Activated T-helper 1 cell treated with Interleukin-2 at 50 U/mL for 16 hours (primary cell): ENCODE measurements at places on chromosomes 11 and 22.
A peak's percentile ranks its signal among the peaks of the same experiment; 100 is the strongest.

DNA sequence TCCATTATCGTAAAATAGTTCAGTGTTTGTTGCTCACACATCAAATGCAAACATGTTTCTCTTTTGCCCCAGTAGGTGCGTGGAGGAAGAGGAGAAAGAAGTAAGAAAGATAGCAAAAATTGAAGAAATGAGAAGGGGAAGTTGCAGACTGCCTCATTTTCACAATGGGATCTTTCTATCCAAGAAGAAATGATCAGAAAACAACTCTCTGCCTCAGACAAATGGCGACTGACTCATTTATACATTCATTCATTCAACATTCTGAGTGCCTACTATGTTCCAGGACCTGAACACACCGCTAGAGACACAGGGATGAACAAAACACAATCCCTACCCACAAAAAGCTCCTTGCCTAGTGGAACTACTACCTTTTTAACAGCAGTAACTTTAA is 367 bp downstream of the HPS5 start:
- no peak for DNase-seq

DNA sequence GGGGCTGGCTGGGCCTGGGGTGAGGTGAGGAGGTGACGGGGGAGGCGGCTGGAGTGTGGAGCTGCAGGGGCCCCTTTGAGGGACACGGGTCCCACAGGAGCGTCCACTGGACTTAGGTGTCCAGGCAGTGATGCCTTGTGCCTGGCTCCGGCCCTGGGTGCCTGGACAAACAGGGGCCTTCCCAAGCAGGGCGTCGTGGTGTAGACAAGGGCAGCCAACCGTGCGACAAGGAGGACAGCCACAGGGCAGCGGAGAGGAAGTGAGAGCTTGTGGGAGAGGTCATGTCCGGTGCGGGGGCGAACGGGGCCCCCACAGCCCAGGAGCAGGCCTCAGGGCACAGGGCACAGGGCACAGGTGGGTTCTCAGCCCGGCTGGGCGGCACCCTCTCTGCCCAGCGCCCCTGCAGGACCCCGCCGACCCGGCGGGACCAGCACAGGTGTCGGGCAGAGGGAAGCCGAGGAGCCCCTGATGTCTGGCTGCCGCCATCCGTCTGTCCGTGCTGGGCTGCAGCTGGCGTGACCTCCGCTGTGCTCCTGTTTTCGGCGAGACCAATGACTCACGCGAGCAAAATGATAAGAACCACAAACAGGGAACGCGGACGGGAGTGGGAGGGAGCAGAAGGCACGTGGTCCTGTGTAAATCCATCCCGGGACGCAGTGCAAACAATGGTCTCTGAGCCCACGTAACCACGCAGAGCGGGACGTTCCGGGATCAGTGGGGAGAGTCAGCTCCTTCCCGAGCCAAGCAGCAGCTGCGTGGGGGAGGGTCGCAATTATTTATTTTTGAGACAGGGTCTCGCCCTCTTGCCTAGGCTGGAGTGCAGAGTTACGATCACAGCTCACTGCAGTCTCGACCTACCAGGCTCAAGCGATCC is 49.1 kb upstream of the A4GALT start:
- no peak for DNase-seq

DNA sequence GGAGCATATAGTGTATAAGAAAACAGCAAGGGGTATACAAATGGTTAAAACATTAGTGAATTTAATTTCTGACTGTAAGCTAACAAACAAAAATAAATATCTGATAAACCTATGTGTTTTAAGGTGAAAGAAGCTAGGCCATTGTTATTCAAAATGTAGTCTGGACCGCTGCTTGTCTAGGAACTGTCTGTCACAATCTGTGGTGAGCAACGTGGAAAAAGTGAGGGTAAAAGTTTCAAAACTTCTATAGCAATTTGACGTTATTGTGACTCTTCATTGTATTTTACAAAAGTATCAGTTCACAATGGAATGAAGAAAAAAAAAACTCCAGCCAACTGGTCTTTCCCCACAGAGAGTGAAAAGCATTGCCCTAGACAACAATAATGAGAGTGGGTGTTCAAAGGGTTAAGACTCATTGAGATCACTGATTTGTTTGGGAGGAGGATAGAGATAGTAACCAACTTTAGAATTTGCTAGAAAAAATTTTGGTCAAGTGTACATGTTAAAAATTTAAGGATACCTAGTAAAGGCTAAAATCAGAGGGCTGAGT is 79.1 kb downstream of the UVRAG start:
- DNase-seq: no peak

GRCh38 chr11:69558519-69558941 is 77.1 kb downstream of the LINC01488 start:
- DNase-seq: no peak

DNA sequence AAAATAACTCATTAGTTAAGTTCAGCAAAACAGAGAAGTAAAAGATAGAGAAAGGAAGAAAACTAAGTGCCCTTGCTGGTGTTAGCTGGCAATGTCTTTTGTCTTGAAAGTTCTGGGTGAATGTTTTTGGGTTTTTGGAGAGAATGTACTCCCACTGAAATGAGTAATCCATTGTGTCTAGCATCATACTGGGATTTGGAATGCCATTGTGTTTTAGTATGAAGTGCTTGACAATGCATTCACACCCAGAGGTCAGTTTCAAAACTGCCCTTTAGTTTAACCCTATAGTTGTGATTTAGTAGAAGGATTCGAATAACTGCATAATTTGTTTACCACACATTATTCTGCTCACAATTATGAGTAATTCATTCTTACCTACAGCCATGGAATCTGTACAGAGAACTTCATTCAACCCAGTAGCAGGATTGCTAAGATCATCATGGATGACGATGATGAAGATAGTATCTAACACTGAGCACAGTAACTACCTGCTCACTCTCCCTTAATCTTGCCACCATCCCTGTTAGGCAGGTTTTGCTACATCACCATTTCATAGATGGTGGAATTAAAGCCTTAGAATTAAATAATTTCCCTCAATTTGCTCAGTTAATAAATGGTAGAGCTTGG is 33.9 kb downstream of the MAML2 start:
- no peak for DNase-seq

DNA sequence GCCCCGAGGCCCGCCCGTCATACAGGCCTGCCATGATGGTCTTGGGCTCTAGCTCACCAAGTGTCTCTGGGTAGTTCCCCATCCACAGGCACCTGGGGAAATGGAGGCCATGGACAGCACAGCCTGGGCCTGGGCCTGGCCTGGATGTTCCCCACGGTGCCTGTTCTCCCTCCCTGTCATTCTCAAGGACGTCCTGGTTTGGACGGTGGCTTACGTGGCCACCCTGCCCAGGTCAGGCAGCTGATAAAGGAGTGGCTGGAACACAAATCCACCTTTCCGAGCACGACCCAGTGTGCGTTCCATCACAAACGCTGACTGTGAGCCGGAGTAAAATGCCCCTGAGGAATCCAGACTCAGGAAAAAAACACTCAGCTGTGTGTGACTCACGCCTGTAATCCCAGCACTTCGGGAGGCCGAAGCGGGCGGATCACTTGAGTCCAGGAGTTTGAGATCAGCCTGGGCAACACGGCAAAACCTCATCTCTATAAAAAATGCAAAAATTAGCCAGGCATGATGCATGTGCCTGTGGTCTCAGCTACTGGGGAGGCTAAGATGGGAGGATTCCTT is 41.2 kb upstream of the TESMIN start:
- no peak for DNase-seq

DNA sequence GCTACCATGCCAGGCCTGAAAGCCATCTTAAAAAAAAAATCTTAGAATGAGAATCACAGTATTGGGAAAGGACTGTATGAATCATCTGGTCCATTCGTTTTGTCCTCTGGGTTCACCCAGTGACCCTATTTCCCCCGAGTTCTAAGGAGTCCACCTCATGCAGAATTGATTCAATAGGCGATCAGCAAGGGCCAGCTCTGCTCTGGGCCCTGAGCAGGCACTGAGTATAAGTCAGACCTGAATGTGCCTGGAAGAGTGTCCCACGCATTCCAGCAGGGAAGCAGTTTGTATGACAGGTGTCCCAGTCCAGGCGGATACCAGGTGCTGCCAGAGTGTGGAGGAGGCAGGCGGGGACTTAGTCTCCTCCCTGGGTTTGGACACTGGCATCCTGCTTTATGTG is 883 bp upstream of the HMOX1 start:
- no peak for DNase-seq

GRCh38 chr11:33919645-33920044 is 27.8 kb upstream of the LMO2 start:
- no peak for DNase-seq

DNA sequence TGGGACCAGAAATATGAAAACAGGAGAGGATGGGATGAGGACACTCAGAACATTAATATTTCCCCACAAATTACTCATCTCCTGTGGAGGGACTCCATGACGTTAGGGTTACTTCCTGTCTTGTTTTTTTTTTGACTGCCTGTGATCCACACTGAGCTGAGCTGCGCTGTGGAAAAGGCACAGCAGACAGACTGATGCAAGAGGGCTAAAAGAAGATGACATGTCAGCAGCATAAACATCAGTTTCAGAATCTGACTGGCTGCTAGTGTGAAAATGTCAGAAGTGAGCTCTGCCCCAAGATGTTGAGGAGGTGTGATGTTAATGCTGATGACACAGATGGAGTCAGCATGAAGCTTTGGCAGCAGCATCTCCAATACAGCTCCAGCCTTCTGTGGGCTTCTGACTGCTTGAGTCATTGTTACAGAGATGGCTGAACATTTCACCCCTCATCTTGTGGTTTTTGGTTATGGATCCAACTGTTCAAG is 286.8 kb downstream of the BLID start:
- no peak for DNase-seq

GRCh38 chr11:1563149-1563638 is 8.9 kb downstream of the DUSP8 start:
- DNase-seq: no peak

DNA sequence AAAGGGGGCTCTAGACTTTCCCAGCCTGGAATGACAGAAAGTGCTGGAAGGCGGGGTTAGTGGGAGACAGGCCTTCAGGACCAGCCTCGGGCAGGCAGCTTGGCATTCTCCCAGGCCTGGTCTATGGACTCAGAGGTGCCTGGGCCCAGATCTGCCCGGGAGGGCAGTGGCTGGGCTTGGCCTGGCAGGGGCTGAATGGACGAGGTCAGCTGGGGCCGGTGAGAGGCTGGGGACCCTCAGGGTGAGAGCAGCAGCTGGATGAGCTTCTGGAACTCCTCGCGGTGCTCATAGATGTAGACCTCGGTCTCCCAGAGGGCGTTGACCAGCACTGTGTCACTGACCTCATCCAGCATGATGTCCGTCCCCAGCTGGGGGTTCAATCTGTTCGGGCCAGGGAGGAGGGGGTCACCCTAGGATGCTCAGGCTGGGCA is 1.5 kb upstream of the BAIAP2L2 start:
- DNase-seq: no peak

GRCh38 chr11:101445761-101446160 is 138.0 kb downstream of the TRPC6 start:
- DNase-seq: no peak

- no peak for DNase-seq
Observed at GRCh38 chr11:126719740-126720139, 280.8 kb downstream of the KIRREL3 start.

- DNase-seq: peak; percentile 67
Observed at GRCh38 chr11:73661035-73661628, 14.8 kb downstream of the PLEKHB1 start.

DNA sequence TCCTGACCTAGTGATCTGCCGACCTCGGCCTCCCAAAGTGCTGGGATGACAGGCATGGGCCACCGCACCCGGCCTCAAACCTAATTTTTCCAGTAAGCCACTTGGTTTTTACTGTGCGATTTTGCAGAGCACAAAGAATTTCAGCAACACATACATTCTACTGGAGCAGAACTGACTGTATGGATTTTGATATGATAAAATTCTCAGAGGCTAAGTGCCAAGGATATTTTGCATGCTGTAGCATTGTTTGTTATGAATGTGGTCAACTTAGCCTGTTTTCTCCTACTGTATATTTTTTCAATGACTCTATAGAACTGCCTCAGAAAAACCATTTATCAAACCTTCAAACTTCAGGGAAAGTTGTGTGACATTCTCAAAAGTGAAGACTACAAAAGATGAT is 89.2 kb downstream of the FAT3 start:
- DNase-seq: no peak

DNA sequence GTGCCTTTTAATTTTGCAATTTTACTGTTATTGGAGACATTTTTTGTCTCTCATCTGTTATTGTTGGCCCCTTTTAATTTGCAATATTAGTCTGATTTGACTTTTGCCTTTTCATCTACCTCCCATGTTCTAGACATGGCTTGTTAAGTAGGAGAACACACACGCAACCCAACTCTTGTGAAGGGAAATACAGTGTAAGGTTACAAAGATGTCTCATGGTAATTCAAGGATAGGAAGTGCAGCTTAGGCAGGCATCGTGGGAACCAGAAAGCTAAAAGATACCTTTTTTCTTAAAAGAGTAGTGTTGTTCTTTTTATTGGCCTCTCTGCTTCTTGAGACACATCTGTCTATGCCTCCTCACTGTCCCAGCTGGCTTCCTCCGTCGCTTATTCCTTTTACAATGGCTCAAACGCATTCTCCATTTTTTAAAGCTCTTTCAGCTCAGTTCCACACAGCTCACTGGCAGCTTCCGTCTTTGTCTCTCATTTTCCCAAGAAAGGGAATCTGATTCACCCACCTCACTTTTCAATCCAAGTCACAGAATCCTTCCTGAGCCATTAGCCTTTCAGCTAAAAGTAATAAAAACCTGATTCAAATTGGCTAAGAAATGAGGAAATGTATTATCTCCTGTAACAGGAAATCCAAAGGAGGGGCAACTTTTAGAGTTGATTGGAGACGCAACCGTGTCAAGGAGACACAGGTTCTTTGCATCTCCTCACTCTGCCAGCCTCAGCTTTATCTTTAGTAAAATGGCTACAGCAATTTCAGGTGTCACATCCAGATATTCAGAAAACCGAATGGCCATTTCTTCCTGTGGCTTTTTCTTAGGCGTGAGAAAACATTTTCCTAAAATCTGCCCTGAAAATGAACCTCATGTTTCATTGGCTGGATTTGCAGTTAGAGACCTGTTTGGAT is 57.2 kb downstream of the SIK2 start:
- DNase-seq: no peak

GRCh38 chr11:83643115-83643514 is 356.9 kb upstream of the CCDC90B start:
- DNase-seq: no peak

GRCh38 chr11:2316963-2317244 is 15.1 kb downstream of the TSPAN32 start:
- DNase-seq: no peak

DNA sequence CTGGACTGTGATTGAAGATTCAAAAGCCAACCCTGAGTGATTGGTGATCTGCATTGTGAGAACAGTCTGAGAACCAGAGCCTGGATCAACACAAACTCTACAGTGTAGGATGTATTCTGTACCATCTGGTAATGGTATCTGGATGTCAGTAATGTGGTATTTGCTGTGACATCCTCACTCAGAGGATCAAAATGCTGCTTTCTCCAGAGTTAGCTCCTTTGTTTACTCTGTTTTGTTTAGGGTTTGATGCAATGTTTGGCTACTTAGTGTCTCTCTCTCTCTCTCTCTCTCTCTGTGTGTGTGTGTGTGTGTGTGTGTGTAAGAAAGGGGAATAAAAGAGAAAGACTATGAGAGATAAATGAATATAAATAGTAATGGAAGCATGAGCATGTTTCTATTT is 24.3 kb downstream of the CASP4 start:
- no peak for DNase-seq
